ENCODE measurements at places on chromosomes 2 and 18. TPM values are rescaled to one million over a fixed set of nuclear protein-coding genes. Genes with fewer than 3 reads are reported as not detected.

Gene CCDC85A
- total RNA-seq = 0.74 TPM

Gene CHRND
- not detected for total RNA-seq

Gene EMILIN2
- total RNA-seq = not detected

Gene ESPNL
- 0.40 TPM for total RNA-seq

DNA sequence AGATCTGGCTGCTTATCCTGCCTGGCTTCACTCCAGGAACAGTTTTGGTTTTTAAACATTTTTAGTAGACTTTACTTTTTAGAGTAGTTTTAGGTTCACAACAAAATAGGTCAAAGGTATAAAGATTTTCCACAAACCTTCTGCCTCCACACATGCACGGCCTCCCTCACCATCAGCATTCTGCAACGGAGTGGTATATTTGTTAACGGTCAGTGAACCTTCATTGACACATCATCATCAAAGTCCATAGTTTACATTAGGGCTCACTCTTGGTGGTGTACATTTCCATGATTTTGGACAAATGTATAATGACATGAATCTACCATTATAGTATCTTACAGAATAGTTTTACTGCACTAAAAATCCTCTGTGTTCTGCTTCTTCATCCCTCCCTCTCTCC lies 303.1 kb upstream of the EPAS1 start:
- no peak for DNase-seq

DNA sequence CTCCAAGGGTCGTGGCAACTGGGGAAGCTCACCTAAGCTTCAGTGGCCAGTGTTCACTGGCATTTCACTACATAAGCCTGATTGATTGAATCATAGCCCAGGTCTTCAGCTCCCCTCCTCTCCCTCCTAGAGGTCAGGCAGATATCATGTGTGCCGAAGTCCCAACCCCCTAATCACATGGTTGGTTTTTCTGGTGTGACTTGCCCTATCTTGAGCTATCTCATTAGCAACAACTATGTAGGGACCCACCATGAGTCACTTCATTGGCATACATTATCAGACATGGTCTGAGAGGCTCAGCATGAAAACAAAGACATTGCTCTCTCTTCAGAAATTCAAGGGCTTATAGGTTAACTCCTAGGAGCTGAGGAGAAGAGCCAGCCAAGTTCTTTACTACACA lies 76.8 kb downstream of the LYPD1 start:
- DNase-seq = peak; percentile 60

GRCh38 chr2:148987286-148987685 lies 51.2 kb upstream of the LYPD6B start:
- DNase-seq = no peak

DNA sequence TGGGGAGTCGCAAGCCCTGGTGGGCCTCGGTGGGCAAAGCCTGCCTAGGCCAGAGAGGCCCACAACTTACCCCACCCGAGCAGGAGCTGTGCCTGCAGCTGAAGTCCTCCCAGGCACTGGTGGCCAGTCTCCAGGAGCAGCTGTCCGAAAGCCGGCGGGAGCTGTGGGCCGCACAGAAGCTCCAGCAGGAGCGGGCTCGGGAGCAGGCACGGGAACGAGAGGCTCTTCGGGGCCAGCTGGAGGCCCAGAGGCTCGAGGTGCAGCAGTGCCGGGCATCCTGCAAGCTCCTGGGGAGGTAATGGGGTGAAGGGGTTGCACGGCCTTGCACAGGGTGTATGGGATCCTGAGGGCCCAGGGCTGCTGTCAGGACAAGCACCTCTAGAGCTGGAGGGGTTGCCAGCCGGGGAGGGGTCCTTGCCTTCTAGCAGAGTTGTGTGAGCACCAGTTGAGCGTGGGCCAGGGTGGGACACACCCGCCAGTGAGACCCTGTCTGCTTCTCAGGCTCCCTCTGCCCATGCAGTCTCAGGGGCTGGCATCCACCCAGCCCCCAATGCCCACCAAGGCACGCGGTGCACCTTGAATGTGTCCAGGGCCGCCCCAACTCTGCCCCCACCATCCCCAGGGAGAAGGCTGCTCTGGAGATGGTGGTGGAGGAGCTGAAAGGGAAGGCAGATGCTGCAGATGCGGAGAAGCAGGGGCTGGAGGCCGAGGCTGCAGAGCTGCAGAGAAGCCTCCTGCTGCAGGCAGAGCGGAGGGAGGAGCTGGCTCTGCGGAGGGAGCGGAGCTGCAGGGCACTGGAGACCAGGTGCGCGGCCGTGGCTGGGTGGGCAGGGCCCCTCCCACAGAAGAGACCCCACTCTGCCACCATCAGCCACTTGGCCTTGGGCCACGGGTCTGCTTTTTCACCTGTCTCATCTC lies 27.2 kb downstream of the CROCC2 start:
- no peak for DNase-seq

DNA sequence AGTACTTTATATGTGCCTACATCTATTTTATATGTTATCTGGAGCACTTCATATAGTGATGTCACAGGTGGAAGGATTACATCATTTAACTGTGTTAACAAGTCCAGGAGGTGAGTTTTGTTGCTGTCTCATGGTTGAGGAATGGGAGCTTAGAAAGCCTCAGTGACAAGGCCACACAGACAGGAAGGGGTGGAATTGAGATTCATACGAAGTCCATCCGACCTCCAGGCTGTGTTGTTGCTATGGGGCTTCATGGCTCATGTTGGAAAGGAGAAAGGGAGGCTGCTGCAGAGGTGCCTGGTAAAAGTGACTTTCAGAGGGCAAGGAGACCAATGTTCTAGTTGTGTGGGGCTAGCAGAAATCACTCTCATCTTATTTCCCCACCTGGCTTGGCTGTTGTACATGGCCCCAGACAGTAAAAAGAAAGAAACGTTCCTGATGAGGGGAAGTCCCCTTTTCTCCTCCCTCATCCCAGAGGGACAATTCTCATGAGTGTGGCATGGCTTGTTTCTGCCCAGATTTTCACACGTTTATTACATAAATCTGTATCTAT lies 31.0 kb upstream of the GREB1 start:
- peak; percentile 38 for DNase-seq

- DNase-seq = no peak
Measured at GRCh38 chr2:96201338-96201737, 7.3 kb downstream of the STARD7 start.

Data from Daoy (cell line).